Activated T-cell treated with anti-CD3 and anti-CD28 coated beads, Interleukin-2, amount 50 U/mL, for 1 hour (primary cell): ENCODE measurements at places on chromosomes 2 and 18.

- DNase-seq: no peak
Measured at GRCh38 chr2:97726261-97727064, 13.1 kb downstream of the ZAP70 start.

DNA sequence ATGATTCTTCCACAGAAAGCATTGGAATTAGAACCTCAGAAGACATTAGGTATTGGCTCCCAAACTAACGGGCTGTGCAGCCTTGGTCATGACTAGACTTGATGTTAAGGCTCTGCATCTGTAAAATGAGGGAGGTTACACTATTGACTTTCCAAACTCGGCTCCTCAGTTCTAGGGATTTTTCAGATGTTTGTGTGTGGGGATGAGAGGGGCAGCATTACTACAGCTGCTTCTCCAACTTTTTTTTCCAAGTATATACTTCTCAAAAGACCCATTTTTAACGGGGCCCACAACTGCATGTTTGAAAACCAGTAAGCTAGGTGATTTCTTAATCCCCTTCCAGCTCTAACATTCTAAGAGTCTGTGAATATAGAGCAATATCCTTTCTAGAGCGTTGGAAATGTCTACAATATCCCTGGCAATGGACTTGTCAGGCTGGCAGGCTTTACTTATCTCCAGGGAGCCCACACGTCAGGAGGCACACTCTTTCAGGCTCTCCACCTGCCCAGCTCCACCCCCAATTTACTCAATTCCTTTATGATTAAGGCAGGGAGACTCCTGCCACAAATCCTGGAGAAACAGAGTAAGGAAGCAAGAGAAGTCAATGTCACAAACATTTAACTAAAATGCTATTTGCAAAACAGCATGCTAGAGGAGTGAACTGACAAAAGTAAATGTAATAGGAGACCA is 844 bp upstream of the MPV17 start:
- no peak for DNase-seq

GRCh38 chr2:191032588-191033429 is 18.8 kb upstream of the STAT1 start:
- no peak for DNase-seq

GRCh38 chr18:5518899-5519371 is 24.9 kb downstream of the EPB41L3 start:
- DNase-seq: no peak

GRCh38 chr2:112893752-112894151 is 17.2 kb upstream of the IL37 start:
- DNase-seq: no peak

DNA sequence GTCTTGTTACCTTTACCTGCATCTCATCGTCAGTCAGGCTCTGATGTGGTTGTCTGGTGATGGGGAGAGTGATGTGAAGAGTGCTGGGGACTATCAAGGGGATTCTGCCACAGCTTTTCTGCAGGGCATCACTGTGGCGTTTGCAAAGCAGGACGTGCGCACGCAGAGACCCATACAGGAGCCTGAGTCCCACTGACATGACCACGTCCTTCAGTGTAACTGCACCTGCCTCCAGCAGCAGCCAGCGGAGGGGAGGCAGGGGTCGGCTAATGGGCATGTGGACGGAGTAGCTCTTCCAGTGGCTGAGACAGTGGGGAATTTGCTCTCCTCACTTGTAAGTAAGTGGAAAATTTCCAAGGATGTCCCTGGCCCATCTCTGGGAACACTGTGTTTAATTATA is 6.5 kb downstream of the ALKAL2 start:
- no peak for DNase-seq

- no peak for DNase-seq
Measured at GRCh38 chr2:198639580-198639979, 818.2 kb downstream of the SATB2 start.
